DND-41 (cell line): ENCODE measurements at places on chromosomes 12 and 14.

- no peak for DNase-seq
Observed at GRCh38 chr14:103741876-103742275, 26.3 kb downstream of the ZFYVE21 start.

DNA sequence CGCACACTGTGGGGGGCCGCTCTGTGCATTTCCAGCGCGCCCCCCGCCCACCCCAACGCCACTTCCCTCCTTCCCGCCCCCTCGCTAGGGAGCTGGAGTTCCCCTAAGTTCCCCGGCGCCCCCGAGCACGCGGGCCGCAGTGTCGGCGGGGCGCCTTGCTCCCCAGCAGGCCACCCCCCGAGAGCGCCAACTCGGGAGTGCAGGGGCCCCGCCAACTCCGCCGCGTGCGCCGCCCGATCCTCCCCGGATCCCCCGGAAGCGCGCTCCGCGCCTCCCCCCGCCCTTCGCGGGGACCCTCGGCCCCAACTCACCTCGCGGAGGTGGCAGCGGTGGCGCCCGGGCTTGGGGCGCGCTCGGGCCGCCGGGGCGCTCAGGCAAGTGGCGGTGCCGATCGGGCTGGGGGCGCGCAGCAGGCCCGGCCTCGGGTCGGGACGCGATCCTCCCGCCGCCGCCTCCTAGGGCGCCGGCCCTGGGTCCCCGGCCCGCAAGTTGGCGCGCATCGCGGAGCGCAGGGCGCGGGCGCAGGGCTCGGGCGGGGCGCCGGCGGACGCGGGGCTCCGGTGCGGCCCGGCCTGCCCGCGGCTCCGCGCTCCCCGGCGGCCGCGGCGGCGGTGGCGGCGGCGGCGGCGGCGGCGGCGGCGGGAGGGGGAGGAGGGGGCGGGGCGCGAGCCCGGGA is at the start of gene NCOR2:
TSS of gene NCOR2 (minus strand) at position 616 of the 676 bp plus-strand sequence. CDS start 72,361 bp downstream, outside the sequence.
- peak; percentile 76 for DNase-seq

DNA sequence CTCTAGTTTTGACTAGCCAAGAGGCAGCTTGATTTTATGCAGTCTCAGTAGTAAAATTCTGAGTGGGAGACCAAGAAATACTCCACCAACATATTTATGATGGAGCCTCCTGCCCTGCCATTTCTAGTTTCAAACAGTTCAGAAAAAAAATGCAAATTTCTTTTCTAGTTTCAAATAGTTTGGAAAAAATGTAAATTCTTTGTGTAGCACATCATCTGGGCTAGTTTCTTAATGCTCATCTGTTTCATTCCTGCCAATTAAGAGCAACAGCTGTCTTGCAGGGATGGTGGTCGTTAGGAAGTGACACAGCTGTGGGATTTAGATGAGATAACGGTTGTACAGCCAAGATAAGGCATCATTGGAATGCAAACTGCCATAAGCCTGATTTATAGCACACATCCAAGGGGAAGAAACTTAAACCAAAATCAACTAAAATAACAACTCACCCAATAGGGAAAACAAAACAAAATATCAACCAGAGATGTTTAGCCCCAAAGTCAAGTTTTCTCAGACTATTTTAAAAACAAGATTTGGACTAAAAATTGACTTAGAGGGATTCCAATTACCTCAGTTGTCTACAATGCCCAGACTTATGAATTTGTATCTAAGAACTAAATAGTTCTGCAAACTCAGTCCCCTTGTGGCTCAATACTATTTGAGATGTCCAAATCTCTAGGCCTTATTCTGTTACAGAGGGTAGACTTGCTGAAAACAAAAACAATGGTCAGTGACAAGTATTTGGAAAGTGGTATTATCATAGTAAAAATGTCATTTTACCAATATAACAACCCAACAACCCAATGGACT is 291.3 kb upstream of the ATP2B1 start:
- DNase-seq: no peak

- no peak for DNase-seq
Observed at GRCh38 chr12:3704512-3705353, 48.2 kb downstream of the CRACR2A start.

- no peak for DNase-seq
Observed at GRCh38 chr14:82886670-82887069, 1353.0 kb upstream of the SEL1L start.

DNA sequence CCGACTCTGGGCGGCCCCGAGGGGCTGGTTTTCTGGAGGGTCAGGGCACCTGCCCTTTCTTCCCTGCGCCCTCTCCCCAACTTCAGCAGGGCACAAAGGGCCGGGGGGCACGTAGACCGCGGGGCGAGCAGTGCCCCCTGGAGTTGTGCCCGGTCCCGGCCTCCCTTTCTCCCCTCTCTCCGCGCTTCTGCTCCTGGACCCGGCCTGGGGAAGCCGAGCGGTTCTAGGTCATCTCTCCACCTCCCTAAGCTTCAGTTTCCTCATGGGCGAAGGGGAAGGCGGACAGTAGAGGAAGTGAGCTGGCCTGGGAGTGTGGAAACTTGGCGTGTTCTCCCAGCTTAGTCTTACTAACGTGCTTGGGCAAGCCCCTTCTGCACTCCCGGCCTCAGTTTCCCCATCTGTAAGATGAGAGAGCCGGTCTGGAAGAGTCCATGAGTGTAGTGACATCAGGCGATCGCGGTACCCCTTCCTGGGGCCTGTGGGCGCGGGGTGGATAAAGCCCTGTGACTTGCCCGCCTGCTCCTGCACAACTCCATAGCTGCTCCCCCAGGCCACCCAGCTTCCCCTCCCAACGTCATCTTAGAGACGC is 158.6 kb upstream of the PARP11 start:
- no peak for DNase-seq

DNA sequence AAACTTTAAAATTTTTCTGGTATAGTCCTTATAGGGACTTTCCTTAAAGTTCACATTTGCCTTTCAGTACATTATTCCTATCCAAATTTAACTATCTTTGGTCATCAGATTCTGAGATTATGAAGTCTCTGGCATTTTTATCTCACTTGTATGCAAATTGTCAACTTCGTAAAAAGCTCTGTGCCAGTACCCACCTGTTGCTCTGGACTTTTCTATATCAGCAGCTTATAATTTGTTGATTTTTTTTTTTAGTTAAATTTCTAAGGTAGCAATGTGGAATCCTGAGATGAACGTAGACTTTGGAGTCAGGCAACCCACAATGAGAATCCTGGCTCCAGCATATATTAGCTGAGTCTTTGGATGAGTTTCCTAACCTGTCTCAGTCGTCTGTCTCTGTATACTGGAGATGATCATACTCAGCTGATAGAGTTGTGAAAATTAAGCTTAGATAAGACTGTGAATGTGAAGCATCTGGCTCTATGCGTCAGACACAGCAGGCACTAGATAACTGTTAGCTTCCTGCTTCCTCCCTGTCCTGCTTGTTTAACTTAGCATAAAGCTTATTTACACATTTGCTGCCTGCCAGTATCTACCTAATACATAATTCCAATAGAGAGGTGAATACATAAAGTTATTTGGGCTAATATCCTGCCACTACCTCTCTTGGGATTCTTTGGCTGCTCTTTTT is 59.8 kb downstream of the MARK3 start:
- no peak for DNase-seq

- peak; percentile 56 for DNase-seq
Observed at GRCh38 chr12:57452937-57453509, 2.1 kb upstream of the INHBE start.

- peak; percentile 72 for DNase-seq
Observed at GRCh38 chr12:6764011-6764828, 1.9 kb upstream of the PTMS start.

DNA sequence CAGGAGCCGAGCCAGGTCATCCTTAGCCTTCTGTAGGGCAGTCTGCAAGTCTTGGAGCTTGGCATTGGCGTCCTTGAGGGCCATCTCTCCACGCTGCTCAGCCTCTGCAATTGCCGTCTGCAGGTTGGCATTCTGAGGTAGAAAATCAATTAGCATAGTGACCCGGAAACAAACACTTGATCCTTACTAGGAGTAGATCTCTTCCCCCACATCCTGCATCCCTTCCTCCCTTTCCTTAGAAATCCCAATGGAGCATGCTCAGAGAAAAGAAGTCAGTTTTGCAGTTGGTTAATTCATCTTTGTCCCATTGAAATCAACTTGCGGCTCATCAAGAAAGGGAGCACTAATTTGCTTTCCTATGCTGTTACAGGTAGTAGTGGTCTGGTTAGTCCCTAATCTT is 6.1 kb downstream of the KRT76 start:
- DNase-seq: no peak

DNA sequence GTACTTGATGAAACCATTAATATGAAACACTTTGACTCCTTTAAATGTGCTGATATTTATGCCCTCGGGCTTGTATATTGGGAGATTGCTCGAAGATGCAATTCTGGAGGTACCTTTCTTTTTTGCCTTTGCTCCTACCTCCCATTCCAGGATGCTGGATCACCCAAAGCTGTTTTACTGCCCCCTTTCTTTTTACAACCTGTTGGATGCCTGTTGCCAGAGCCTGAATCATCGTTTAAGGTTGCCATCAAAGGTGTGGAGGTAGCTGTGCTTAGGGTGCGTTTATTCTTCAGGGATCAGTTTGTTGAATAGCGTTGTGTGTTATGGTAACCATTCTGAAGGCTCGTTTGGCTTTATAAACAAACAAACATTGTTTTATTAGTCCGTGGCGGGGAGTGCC is 19.9 kb upstream of the TAMALIN start:
- DNase-seq: no peak

DNA sequence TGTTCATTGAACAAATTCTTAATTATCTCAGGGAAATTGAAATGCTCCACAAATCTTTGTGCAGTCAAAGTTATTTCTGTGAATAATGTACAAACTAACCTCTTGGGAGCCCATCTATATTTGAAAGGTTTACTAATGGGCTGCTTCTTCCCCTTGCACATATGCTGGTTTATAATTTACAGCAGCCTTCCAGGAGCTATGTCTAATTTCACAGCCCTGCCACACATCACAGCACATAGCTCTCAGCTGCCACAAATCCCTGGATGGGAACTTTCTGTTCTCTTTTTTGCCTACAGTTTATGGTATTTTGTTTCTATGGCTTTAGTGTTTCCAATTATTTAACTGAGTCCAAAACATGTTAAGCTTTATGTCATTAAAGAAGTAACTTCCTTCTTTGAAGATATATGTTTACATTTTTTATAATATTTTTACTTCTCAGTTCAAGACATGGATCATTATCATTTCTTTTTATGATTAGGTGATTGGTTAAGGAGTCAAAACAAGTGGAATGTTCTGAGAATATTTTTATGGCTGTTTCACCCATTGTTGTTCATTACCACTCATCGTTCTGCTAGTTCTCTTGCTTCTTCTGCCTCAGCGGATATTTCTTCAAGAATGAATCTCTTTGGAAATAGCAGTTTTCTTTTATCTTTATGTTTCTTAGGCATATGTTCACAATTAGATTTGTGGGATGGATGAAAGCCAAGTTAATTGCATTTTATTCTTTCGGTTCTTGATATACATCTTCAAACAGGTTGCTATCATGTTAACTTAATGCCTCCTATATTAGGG is 475.6 kb upstream of the MIS18BP1 start:
- no peak for DNase-seq

- no peak for DNase-seq
Observed at GRCh38 chr12:54502485-54502884, 4.9 kb downstream of the NCKAP1L start.

DNA sequence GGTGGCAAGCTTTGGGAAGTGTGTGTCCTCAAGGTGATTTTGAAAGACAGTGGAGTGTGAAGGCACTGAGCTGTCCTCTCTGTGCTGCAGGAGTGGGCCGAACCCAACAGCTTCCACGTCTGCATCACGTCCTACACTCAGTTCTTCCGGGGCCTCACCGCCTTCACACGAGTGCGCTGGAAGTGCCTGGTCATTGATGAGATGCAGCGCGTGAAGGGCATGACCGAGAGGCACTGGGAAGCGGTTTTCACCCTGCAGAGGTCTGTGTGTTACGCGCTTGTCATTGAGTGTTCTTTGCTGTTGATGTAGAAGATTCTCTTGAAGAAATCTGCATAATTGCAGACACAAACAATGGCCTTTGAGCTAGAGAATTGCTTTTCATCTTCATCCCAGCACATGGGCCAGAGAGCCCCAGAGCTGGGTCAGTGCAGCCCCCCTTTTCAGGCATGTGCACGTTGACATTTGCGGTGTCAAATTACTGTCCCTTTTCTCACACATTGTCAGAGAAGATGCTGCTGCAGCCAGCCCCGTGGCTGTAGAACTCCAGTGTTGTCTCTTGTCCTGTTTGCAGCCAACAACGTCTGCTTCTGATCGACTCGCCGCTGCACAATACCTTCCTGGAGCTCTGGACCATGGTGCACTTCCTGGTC is 63.3 kb downstream of the EP400 start:
- no peak for DNase-seq
